ENCODE measurements at places on chromosomes 7 and 10.

DNA sequence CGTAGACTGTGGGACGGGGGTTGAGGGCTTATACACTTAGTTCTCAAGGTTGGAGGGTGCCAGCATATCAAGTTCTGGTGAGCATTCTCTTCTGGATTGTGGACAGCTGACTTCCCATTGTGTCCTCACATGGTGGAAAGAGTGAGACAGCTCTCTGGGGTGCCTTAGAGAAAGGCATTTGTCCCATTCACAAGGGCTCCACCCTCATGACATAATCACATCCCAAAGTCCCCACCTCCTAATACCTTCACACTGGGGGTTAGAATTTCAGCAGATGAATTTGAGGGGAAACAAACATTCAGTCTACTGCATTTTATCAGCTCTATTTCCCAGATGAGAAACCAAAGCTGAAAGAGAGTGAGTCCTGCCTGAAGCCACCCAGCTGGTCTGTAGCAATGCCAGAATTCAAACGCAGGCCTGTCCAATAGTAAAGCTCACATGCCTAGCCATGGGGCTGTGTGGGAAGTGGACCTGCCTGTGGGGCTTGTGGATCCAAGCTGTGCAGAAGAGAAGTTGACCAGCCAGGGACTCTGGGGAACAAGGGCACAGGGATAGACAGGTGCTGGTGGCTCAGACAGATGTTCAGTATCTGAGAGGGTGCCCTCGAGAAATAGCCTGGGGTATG, 34.9 kb upstream of the LOXL4 start:
- DNase-seq, result no peak

- no peak for DNase-seq
These were observed 22.7 kb downstream of the TACR2 start for GRCh38 chr10:69394020-69394419.

DNA sequence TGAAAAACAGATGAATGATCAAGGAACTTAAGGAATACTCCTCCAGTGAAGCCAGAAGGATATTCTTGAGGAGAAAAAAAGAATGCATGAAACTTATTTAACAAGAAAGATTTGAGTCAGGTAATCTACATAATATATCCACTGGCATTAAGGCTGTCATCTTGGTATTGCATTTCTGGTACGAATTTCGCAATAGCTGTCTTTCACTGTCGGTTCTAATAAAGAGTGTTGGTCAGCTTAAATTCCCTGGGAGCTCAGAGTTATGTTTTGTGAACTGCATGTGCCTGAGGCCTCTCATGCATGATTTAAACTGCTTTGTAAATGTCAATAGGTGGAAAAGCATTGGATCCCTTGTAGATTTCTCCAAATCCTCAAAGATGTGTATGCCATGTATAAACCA, 565.3 kb upstream of the GALNT17 start:
- DNase-seq, result no peak

GRCh38 chr7:106058928-106059324, 53.2 kb downstream of the SYPL1 start:
- DNase-seq, result no peak

GRCh38 chr10:105148921-105149320, 507.8 kb downstream of the SORCS3 start:
- no peak for DNase-seq

DNA sequence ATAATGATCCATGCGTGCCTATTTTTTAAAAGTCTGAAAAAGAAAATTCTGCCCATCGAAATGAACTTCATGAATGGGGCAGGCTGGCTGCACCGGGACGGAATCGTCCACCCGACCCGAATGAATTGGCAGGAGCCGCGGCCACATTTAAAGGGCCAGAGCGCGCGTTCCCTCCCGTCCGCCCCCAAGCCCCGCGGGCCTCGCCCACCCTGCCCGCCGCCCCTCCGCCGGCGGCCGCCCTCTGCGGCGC, 319 bp upstream of the GATA3 start:
- DNase-seq, result no peak

- DNase-seq, result no peak
These were observed 11.0 kb upstream of the PDCD4 start for GRCh38 chr10:110860576-110861241.

GRCh38 chr10:113681533-113682470, 2.1 kb downstream of the CASP7 start:
- DNase-seq, result no peak

GRCh38 chr7:128168667-128169210, 72.3 kb upstream of the LEP start:
- no peak for DNase-seq

Data from activated CD4-positive, alpha-beta T cell treated with anti-CD3 and anti-CD28 coated beads, Interleukin-2, amount 50 U/mL, for 24 hours (primary cell).